RPMI7951 (cell line): ENCODE measurements at places on chromosomes 2 and 18.

- DNase-seq, result no peak
These were observed 24.6 kb downstream of the KIF1A start for GRCh38 chr2:240795454-240795853.

- no peak for DNase-seq
These were observed 67.5 kb downstream of the LPIN1 start for GRCh38 chr2:11813951-11814350.

GRCh38 chr2:71804281-71804751, 343.3 kb downstream of the CYP26B1 start:
- DNase-seq, result peak; percentile 64

DNA sequence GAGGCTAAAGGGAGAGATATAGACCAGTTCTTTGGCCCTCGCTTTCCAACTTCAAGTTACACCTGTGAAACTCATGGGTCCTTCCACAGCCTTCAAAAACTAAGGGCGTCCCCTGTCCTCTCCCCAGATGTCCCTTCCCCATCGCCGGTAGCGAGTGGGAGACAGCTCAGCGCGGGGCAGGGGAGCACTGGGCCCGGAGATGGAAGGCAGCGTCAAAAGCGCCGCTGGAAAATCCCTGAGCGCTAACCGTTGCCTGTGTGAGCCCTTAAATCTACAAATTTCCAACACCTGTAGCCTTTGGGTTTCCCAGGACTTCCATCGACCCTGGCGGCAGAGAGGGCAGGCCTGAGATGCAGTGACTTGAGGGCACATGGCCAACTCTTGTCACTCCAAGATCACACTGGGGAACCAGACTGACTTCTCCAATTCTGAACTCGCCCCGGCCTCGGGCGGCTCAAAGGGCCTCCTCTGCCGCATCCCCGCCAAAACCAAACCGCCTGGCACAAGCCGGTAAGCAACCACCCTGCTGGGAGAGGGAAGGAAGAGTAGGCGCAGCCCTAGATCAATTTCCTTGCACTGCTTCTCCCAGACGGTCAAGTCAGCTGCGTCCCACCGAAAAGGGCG, 879 bp upstream of the EPAS1 start:
- peak; percentile 52 for DNase-seq

- no peak for DNase-seq
These were observed 62.4 kb upstream of the TWIST2 start for GRCh38 chr2:238785528-238785860.

DNA sequence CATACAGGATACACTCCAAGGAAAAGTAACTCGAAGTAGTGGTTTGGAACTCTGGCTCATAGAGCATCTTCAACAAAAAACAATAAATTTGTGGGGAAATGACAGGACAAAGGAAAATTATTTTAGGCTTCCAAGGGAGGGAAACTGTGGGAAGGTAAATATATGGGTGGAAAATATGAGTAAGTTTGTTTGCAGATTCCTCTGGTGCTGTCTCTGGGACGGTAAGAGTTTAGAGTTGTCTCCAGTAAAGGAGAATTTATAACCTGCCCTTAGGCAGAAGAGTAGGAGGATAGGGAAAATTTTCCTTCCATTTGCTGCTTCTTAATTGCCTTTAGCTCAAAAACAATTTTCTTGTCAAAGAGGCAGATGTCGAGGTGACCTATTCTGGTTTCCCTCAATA, 19.3 kb downstream of the HNMT start:
- DNase-seq, result peak; percentile 24

- DNase-seq, result peak; percentile 52
These were observed 53.4 kb downstream of the THADA start for GRCh38 chr2:43542285-43542933.

- peak; percentile 45 for DNase-seq
These were observed 39.0 kb downstream of the EEF1B2 start for GRCh38 chr2:206198677-206199076.

DNA sequence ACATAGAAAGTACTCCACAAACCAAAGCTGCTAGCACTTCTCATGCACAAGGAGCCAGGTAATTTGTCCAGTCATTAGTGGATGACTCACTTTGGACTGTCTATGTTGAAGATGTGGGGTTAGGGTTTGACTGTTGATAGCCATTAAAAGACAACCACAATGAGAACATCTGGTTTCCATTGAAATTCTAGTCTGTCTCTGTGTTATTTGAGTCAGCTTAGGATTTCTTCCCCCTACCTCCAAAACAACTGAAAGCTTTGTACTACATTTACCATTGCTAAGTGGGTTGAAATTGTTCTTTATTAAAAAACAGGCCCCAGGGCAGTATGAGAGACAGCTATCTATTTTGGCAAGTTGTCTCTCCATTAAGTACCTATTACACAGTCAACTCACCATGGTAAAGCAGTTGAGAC, 50.2 kb upstream of the ANKRD44 start:
- DNase-seq, result peak; percentile 88

DNA sequence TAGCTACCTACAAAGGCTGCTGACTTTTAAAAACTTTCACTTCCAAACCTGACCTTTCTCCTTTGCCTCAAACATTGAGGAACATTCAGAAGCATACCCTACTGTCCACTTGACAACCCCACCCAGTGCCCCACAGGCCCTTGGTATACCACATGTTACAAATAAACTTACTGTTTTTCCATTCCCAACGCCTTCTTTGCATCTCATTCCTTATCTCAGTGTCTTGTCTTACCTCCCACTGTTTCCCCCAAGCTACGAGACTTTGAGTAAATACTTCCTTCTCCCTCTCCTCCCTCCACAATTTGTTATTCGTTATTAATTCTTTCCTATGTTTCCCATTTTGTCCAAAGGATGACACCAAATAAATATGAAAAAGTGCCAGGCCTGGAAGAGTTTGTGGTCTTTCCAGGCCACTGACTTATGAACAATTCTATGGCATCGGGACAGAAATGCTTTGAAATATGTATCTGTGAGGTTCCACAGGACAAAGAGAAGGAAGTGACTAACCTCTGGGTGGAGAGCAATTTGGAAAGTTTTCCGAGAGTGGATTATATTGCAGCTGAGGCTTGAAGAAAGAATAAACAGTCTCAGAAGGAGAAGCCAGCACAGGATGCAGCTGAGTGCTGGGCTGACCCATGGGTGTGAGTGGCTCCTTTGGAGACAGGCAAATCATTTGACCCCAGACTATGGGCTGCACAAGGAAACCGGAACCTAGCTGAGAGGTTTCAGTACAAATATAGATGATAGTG, 409.0 kb downstream of the LPIN1 start:
- peak; percentile 91 for DNase-seq

DNA sequence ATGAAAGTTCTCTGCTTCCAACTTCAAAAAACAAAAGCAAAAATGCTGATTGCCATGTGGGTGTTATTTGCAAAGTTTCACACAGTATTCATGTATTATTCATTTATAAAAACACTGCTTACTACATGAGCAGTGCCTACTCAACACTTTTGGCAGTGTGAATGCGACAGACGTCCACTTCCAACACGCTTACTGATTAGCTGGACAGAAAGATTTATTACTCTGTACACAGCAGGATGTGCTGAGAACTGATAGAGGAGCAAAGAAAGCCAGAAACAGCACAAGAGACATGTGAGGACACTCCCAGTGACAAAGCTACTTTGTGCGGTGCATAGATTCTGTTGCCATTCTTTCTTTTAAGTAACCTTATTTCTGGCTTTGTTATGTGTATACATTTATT, 258.8 kb downstream of the DLGAP1 start:
- no peak for DNase-seq

- DNase-seq, result peak; percentile 98
These were observed 47.6 kb upstream of the GPC1 start for GRCh38 chr2:240387669-240388358.

- DNase-seq, result peak; percentile 5
These were observed 109.6 kb upstream of the KCTD1 start for GRCh38 chr18:26657631-26658581.

GRCh38 chr18:9865764-9866490, 19.8 kb upstream of the TXNDC2 start:
- DNase-seq, result no peak

DNA sequence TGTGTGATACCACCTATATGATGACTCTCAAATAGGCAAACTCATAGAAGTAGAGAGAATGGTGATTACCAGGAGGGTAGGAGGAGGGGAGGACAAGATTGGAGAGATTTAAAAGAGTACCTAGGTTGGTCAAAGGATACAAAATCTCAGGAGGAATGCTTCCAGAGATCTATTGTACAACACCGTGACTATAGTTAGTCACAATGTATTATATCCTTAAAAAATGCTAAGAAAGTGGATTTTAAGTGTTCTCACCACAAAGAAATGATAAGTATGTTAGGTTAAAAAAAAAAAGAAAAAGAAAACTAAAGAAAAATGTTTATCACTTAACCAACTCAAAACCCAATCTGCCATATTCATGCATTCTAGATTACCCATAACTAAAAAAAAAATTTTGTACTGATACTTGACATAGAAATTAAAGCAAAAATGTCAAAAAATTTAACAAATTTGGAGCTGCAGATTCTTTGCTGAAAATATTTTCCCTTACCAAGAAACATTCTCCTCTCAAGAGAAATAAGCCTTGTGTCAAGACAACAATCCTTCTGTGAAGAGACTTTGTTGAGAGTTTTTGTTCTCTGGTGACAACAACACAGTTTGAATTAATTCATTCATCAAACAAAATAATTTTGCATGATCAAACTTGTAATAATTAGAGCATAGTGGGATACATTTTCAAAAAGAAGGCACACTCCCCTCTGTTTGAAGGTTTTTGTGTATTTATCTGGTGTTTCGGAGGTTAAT, 213.1 kb downstream of the DNER start:
- DNase-seq, result no peak

GRCh38 chr2:239506101-239506857, 105.5 kb upstream of the HDAC4 start:
- no peak for DNase-seq

- DNase-seq, result no peak
These were observed 3.9 kb downstream of the INPP4A start for GRCh38 chr2:98448441-98449145.

- DNase-seq, result no peak
These were observed 8.2 kb upstream of the TOGARAM2 start for GRCh38 chr2:28972778-28973335.

DNA sequence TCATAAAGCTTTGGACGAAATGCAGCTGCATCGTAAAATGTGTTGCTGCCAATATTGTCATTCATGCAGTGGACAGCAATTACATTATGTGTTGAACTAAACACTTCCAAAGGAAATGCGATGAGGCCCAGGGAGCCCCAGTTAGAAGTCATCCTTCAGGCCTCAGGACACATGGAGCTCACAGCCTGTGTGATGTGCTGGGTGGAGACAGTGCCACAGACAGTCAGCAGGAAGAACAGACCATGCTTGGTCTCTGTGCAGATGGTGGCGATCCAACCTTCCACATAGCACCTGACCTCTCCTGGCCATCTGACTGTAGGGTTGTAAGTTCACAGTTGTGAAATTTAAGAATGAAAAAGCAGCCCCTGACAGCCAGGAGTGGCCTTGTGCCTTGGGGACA, 118.3 kb upstream of the ALKAL2 start:
- no peak for DNase-seq

GRCh38 chr2:196502386-196502785, 137.1 kb upstream of the CCDC150 start:
- peak; percentile 66 for DNase-seq

DNA sequence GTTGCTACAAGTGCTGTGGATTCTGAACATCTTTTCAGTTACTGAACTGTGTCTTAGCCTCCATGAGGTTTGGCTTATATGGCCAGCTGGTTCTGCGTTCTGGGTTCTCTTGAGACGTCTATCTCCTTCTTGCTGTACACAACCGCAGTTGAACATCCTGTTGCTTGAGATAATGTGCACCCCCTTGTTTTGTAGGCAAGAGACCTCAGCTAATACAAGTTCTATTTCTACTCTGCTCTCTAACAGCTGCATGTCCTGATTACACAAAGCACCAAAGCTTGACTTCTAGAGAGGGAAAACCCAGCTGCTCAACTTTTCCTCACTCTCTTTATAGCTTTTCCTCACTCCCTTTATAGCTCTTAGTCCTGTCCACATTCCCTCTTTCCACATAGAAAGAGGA, 176.0 kb downstream of the LTBP1 start:
- DNase-seq, result no peak

GRCh38 chr2:98732430-98733051, 1.6 kb upstream of the MGAT4A start:
- DNase-seq, result no peak

- DNase-seq, result no peak
These were observed 126.0 kb upstream of the ACVR2A start for GRCh38 chr2:147718831-147719230.

- peak; percentile 15 for DNase-seq
These were observed 81.2 kb downstream of the TMEM18 start for GRCh38 chr2:595831-596592.

DNA sequence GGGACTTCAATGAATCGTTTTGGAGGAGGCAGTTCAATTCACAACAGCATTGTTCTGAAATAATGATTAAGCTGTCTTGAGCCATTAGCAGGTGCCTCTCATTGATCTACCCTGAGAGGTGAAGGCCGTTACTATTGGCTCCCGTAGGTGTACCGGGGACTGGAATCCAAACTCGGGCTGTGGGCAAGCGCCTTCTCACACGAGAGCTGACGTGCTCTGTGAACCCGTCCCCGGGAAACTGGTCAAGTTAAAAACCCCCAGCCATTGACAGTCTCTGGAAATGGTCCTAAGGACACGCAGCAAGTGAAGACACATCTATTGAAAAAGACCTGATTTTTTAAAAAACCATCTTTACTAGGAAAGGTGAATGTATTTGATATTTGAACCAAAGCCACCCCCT, 8.1 kb upstream of the NFATC1 start:
- DNase-seq, result no peak

DNA sequence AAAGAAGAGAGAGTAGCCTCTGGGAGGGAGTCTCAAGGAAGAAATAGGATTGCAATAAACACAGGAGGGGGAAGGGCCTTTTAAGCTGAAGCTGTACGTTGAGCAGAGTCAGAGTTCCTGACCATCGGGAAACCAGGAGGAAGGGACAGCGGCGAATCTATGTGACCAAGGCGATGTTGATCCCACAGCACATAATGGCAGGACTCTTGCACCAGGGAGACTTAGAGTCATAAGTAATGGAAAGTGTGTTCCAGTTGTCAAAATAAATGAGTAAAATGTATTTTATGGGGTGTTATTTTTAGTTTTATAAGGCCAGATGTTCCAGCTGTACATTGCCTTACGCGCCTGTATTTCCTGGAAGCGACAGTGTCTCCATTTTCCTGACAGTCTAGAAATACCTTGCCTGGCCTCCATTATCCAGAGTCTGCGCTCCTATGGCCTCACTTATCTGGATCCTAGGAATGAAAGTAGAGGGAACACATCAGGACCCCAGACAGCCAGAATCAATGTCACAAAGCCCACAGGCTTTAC, 152.8 kb upstream of the COPS8 start:
- no peak for DNase-seq

DNA sequence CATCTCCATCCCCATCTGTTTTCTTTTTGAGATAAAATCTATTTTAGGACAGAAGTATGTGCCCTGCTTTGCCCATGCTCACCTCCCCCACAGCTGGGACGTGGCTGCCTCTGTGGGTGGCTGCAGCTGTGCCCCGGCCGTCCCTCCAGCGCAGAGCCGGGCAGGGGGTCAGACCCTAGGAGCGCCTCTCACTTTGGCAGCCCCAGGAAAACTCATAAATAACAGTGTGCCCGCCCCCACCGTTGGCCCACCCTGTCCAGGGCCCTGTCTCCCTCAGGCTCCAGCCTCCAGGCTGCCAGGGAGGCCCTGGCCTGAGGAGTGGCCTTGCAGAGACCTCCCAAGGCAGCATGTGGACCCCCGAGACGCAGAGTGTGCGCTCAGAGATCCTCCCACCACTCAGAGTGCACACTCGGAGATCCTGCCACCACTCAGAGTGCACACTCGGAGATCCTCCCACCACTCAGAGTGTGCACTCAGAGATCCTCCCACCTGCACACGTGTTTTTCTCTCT, 178.1 kb downstream of the TWIST2 start:
- peak; percentile 48 for DNase-seq
